Astrocyte of the hippocampus (primary cell): ENCODE measurements at places on chromosomes 4 and X.

DNA sequence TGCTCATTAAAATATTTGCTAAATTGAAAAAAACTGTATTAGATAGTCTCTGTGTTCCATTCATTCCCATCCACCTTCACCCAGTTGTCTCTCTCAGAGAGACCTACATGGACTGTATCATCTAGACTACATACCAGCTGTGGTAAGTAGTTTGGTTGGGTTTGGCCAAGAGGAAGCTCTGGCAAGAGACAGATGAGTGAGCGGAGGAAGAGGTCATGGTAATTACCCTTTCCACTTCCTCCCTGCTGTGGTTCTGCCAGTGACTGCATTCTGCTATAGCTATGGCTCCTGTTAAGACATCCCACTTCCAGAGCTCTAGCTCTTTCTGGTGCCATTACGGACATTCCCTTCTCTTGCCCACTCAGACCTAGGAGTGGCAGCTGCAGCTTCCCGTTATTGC lies 239.0 kb upstream of the MID1 start:
- DNase-seq: no peak

- peak; percentile 92 for DNase-seq
Measured at GRCh38 chrX:154541896-154542722, 4.5 kb downstream of the G6PD start.

GRCh38 chr4:147833254-147833653 lies 101.4 kb downstream of the ARHGAP10 start:
- no peak for DNase-seq

DNA sequence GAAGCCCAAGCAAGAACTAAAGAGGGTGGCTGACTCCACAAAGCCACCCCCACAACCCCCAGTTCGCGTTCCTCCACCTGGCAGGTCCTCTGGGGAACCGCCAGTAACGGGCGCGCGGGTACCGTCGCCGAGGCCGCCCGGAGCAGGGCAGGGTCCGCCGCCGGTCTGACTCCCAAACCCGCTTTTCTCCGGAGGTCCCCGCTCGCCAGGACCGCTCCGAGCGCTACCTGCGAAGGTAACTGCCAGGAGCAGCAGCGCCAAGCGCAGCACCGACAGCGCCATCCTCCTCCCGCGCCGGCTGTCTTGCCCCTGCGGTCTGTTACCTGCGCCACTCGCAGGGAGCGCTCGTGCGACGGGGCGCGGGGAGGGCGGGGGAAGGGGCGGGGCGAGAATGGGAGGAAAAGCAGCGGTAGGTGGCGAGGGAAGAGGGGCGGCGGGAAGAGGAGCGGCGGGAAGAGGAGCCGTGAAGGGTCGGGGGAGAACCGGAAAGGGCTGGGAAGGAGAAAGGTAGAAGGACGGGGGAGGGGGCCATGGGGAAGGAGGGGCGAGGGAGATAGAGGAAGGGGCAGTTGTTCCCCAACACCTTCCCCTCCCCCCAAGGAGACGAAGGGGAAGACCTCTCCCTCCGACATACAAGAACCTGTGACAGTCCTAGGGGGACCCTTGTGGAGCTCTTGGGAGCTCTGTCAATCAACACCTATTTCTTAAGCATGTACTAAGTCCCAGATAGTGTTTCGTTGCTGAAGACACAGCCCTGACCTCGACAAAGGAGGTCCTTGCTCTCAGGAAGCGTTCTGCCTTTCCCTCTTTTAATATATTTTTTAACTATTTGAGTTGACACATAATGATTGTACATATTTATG lies at the start of gene SPINK2:
SPINK2 (minus strand) TSS at position 321 of the 863 bp plus-strand sequence; CDS start at position 282, 39 bp downstream.
- DNase-seq: peak; percentile 39

DNA sequence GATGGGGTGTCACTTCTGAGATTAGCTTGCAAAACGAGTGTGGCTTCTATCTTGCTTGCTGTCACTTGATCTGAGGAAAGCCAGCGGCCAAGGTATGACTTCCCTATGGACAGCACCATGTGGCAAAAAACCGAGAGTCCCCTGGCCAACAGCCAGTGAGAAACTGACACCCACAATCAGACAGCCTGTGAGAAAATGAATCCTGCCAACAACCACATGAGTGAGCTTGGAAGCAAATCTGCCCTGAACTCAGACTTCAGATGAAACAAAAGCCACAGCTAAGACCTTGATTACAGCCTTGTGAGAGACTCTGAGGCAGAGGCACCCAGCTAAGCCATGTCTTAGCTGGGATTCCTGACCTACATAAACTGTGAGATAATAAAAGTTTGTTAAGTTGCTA lies 45.5 kb downstream of the PPP1R2C start:
- DNase-seq: peak; percentile 53
